ENCODE measurements at places on chromosomes 6 and 20.

DNA sequence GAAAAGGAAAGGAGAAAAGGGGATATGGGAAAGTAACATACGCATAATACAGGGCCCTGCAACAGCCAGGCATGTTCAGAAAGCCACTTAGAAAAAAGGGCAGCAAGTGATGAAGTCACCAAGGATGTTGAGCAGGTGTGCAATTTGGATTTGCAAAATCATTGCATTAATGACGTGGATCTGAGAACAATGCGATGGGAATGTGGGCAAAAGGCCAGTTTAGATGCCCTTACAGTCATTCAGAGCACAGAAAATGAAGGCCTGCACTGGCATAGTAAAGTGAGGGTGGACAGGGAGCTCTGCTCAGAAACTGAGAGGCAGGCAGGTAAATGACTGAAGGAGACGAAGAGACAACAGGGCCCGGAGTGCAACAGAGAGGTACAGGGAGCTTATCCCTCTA is 123.7 kb upstream of the NHSL1 start:
- DNase-seq, result no peak

GRCh38 chr6:159099961-159100360 is 55.2 kb upstream of the TAGAP start:
- no peak for DNase-seq

DNA sequence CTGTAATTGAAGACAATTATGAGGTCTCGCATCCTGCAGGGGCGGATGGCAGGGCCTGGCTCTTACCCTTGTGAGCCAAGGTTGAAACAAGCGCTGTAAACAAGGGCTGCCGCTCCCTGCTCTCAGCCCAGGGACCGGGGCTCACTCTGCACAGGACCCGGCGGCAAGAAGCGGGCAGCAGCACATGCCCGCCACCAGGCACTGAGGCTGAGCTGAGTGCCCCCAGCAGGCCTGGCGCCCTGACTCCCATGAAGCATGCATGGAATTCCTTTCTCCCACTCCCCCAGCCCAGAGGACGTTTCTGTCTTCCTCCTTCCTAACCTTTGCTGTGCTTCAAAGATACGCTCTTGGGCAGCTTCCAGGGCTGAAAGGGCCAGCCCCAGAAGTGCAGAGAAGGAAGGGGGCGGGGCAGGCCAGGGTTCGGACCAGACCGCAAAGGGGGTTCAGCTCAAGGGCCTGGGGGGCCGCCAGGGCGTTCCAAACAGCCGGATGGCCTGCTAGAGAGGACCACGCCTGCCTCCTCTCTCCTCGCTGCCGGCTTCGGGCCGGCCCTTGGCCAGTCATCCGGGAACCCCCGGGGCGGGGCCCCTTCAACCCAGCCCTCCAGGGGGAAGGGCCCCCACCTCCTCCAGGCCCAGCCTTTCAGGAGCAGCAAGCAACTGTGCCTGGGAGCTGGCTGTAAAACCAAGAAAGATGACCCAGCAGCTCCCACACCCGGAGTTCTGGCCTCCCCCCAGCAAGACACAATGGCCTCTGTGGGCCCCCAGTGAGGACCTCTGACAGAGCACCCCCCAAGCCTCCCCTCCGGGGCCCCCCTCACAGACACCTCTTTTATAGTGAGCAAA is 109.9 kb downstream of the NOL4L start:
- DNase-seq, result peak; percentile 96

DNA sequence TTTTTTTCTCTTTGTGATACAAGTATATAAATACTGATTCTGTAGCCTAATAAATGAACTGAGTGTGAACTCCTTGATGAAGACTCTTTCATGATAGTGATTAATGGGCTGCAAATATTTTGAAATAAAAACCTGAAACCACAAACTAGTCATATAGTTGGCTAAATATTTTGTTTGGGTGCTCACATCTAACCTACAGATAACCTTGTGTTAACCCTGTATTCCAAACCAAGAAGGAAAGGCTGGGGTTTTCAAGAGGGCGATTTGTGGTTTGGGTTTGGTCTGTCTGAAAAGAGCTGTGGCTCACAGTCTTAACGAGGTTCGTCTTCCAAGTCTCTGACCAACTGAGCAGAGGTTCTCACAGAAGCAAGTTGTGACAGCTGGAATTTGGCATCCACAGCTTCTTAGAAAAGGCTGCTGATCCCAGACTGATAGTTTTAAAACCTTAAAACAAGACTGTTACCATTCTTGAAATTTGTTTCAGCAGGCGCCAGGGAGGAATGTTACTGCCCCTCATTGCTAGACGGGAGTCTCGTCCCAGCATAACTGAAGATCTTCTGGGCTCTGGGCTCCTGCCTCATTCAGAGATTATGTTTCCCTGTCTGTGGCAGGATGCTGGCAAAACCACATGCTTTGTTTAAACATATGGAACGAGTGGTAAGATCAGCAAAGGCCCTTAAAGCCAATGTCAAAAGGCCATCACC is 736.4 kb upstream of the MARCKS start:
- no peak for DNase-seq

DNA sequence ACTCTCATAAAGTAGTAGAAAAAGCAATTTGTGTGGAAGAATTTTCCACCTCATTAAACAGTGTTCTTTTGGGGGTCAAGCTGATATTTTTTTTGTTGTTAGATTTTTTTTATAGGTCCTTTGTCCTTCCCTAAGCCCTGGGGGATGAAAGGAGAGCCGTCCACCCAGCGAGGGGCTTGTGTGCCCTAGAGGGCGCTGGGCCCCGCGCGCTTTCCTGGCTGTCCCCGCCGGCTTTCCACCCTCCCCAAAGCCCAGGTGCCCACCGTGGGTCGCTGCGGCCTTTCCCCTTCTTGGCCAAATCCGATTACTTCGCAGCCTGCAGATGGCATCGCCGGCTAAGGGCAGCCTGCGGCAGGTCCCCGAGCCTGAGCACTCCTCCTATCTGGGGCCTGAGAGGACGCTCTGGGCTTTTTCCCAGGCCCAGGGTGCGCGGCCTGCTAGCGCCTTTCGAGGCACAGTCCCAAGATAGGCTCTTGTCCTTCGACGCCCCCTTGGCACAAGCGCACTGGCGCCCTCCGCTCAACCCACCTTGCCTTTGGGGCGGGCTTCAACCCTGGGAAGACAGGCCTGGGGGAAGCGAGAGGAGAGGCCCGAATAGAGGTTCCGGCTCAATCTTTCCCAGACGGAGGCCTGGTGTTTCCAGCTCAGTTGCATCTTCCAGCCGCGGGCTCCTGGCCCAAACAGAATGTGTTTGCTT is 33.6 kb downstream of the TFAP2A start:
- DNase-seq, result no peak

Measured in fibroblast of the conjunctiva (primary cell).